NCI-H345 (cell line): ENCODE measurements at places on chromosomes 12 and 14.

GRCh38 chr12:92582893-92583292 is 119.9 kb upstream of the PLEKHG7 start:
- no peak for DNase-seq

GRCh38 chr14:90816681-90817436 is 629 bp upstream of the TTC7B start:
- DNase-seq, result no peak

GRCh38 chr12:75447691-75448393 is 32.7 kb upstream of the GLIPR1 start:
- no peak for DNase-seq

GRCh38 chr12:76591476-76591875 is 31.9 kb upstream of the OSBPL8 start:
- DNase-seq, result no peak

DNA sequence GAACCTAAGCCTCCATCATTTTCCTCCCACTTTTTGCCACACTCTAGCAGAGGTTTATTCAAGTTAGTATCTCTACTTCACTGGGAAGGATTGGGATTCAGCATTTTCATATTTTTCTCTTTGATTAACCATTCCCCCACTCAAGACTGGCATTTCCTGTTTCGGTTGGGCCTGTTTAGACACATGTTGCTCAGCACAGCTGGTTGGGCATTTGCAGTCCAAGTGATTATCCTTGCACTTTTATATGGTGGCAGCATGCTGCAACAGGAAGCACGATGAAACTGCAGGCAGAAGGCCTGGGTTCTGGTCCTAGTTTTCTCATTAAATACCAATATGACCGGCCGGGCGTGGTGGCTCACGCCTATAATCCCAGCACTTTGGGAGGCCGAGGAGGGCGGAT is 182.9 kb upstream of the GRIN2B start:
- DNase-seq, result no peak

- DNase-seq, result no peak
Measured at GRCh38 chr12:47033789-47034555, 45.4 kb upstream of the PCED1B start.

GRCh38 chr12:22709292-22709691 is 84.3 kb downstream of the ETNK1 start:
- peak; percentile 12 for DNase-seq
